SK-N-SH (cell line): ENCODE measurements at places on chromosomes 7 and 10. TPM values are rescaled to one million over a fixed set of nuclear protein-coding genes. Genes with fewer than 3 reads are reported as not detected.
A peak's percentile ranks its signal among the peaks of the same experiment; 100 is the strongest.

- DNase-seq = no peak
These were observed 98.2 kb downstream of the PFKFB3 start for GRCh38 chr10:6300784-6301460.

- DNase-seq = no peak
These were observed 346.5 kb upstream of the NPVF start for GRCh38 chr7:25574828-25575227.

- no peak for DNase-seq
These were observed 209.0 kb downstream of the DIP2C start for GRCh38 chr10:480498-480927.

GRCh38 chr7:158409120-158409519 is 178.5 kb downstream of the PTPRN2 start:
- no peak for DNase-seq

GRCh38 chr7:155782466-155782865 is 29.8 kb downstream of the SHH start:
- no peak for DNase-seq

- DNase-seq = no peak
These were observed 11.4 kb upstream of the HKDC1 start for GRCh38 chr10:69208761-69209160.

DNA sequence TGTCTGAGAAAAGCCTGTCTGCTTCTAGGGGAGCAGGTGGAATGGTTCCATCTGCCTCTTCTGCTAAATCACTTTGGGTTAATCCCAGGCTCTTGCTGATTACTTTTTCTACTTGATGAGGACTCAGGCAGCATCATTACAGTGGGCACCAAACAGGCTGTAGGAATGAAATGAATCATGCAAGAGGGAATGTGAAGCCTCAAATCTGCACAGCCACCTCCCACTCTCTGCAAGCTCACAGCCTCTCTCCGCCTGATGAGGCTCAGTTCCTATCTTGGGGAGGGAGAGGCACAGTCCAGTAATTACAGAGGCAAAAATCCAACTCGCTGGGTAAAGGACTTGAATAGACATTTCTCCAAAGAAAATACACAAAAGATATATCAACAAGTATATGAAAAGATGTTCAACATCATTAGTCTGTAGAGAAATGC is 34.0 kb downstream of the HSPA12A start:
- DNase-seq = no peak

DNA sequence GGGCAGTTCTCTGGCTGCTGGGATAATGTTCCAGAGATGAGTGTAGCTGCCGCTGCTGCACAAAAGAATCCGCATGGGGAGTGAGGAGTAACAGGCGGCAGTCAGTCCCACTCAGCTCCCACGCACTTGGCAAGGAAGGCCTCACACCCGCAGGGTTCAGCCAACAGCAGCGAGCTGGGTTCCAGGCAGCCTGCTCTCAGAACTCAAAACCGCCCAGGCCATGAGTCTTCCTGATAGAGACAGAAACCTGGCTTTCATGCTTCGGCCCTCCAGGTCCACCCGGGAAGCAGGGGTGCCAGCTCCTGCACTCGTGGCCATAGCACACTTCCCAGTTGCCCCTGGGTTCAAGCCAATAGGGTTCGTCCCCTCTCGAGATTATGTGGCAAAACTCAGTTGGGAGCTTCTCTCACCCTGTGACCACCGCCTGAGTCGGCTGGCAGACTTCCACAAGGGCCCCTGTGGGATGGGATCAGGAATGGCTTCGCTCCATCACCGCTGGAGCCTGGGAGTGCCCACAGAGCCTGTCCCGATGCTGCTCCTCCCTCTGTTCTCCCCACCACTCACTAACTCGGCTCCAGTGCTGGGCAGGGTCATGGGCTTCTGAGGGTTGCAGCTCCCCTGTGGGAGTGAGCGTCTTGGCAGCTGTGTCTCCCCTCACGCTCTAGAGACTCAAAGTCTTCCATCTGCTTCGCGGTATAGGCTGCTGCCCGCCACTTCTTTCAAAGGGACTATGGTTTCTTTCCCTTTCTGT is 20.6 kb downstream of the CLRN3 start:
- no peak for DNase-seq

DNA sequence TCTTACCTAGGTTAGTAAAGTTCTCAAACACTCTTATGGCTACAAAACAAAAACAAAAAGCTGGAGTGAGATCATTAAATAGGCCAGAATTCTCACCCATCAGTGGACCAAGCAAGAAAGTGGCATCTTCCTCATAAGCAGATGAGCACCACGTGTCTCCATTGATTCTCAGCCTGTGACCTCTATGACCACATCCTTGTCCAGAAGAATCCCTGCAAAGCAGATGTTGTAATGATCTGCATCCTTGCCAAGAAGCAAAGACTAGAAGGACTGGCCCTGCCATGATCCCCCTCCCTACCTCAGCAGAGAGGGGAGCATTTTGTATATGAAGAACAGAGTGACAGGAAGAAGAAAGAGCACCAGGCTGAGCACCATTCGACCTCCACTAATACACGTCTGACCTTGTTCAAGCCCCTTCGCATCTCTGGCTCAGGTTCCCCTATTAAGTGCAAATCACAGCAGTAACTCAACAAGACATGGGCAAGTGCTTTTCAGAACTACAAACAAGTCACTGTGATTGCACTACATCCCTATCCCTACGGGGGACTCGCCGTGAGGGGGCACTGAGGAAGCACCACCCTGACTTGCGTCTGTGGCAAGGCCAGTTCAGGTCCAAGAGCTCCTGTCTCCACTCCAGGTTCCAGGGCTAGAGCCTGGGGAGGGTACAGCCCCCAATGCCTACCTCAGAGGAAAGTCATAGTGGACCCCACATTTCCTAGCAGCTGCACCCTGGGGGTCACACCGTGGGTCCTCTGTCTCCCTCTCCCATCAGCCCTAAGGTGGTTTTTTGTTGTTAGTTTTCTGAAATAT is 22.2 kb upstream of the RASSF4 start:
- no peak for DNase-seq

GRCh38 chr7:32458025-32458424 is 32.2 kb downstream of the LSM5 start:
- DNase-seq = no peak

DNA sequence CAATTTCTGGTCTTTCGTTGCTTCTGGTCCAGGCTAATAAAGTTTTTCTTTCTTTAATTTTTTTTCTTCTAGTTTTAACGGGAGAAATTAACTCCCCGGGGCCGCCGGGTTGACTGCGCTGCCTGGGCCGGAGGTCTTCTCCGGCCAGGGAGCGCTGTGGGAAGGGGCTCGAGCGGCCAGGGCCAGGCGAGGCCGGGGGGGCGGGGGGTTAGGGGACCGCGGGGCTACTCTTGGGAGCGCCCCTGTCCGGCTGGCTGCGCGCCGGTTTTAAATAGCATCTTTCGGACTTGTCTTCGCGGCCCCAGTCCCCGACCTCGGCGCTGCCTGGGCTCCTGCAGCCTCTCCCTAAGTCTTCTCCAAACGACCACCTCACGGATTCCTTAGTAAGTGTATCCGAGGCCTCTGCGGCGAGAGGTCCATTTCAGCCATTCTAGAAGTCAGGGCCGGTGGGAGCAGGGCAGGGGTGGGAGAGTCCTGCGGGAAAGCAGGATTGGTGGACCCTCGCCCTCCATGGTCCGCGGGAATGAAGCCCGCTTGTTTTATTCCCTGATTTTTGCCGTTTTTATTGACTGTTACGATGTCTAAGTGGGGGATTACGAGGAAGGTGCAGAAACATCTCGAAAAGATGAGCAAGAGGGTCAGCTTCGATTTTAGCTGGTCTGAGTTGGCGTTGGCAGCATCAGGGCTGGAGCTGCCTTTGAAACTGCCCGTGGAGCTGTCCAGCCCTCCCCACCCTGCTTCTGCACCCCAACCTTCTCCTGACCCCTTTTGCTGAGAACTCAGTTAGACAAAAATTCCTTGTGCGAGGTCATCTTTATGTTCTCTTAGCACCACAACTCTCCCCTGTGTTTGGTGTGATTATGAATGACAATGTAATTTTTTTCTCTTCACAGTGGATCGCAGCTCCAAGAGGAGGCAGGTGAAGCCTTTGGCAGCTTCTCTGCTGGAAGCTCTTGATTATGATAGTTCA is 555 bp downstream of the PHF14 start:
- DNase-seq = peak; percentile 83

DNA sequence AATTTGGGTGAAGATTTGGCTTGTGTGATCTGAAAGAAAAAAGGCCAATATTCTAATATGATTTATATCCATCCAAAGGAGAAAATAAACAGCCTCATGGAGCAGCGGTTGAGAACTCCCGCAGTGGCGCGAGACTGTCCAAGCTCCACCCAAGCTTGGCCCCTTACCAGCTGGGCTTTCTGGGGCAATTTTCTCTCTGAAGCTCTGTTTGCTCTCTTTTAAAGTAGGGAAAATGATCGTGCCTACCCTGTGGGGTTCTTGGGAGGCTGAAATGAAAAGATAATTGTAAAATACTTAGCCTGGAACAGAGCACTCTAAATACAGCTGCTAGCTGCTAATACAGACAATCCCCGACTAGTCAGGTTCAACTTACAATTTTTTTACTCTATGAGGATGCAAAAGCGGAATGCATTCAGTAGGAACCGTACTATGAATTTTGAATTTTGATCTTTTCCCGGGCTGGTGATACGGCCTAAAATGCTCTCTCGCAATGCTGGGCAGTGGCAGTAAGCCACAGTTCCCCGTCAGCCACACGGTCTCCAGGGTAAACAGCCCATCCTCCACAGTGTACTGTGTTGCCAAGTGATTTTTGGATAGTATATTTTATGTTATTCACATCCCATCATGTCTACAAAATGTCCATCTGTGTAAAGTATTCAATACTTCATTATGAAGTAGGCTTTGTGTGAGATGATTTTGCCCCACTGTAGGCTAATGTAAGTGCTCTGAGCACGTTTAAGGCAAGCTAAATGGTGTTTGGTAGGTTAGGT is 137.7 kb downstream of the CHN2 start:
- DNase-seq = no peak

- no peak for DNase-seq
These were observed 5.7 kb upstream of the ITIH2 start for GRCh38 chr10:7697426-7697825.

DNA sequence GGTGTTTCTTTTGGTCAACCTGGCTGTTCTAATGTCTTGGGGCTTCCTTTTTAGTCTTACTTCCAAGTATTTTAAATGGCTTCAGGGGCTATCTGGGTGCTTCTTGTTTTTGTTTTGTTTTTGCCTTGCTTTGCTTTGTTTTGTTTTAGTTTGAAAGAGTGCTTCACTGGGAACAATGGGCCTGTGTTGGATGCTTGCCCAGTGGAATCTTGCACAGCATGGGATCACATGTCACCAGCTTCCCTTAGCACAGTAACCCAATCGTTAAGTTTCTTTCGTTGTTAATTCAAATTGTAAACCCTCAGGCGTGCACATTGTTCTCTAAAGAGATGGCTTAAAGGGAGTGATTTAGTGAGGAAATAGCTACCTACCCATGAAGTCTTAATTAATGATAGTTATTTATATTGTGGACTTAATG is 8.9 kb downstream of the COL17A1 start:
- DNase-seq = no peak

DNA sequence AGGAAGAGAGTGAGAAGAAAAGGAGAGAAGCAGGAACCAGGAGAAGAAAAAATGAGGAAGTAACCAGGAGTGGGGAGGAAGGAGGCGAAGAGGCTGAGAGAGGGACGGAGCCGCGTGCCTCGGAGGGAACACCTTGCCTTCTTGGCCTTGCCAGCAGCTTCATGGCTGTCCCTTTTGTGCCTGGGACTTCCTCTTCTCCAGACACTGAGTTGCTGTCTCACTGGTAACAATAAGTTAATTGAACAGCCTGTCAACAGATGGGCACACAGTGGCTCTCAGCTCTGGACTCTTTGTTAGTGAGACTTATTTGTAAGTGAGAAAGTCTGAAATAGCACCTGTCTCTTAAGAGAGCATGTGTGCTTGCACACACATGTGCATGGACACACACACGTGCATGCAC is 83.2 kb downstream of the GATA3 start:
- no peak for DNase-seq

The CRHR2 gene
- not detected in 2 replicates for polyA plus RNA-seq

The VENTX gene
- not detected in 2 replicates for polyA plus RNA-seq

The LOXL4 gene
- polyA plus RNA-seq = 1.4 and 1.7 TPM in 2 replicates

The AOC1 gene
- polyA plus RNA-seq = not detected in 2 replicates

The PRF1 gene
- not detected in 2 replicates for polyA plus RNA-seq

The GNGT1 gene
- 0.15 TPM in 1 of 2 replicates, not detected in the other for polyA plus RNA-seq

The NPC1L1 gene
- 0.03 TPM in 1 of 2 replicates, not detected in the other for polyA plus RNA-seq

The EPHB6 gene
- polyA plus RNA-seq = 1.2 and 1.8 TPM in 2 replicates

The CALHM1 gene
- polyA plus RNA-seq = not detected in 2 replicates

The IL15RA gene
- polyA plus RNA-seq = 1.2 and 2.1 TPM in 2 replicates

The NUTM2E gene
- 0.05 and 0.19 TPM in 2 replicates for polyA plus RNA-seq
